ENCODE measurements at places on chromosomes 12 and 14. TPM values are rescaled to one million over a fixed set of nuclear protein-coding genes. Genes with fewer than 3 reads are reported as not detected.

The KRT6B gene
- not detected for polyA plus RNA-seq

The WSCD2 gene
- polyA plus RNA-seq = 1.3 TPM

The SOAT2 gene
- polyA plus RNA-seq = not detected

The TCL1A gene
- polyA plus RNA-seq = not detected

The TAS2R7 gene
- not detected for polyA plus RNA-seq

Measured in muscle of arm (tissue), 14 donors.